ENCODE measurements at places on chromosomes 12 and 14.

GRCh38 chr12:124049451-124050094 is 76.6 kb downstream of the ZNF664 start:
- no peak for DNase-seq

- no peak for DNase-seq
These were observed 52.6 kb upstream of the CISTR start for GRCh38 chr12:53804429-53804828.

DNA sequence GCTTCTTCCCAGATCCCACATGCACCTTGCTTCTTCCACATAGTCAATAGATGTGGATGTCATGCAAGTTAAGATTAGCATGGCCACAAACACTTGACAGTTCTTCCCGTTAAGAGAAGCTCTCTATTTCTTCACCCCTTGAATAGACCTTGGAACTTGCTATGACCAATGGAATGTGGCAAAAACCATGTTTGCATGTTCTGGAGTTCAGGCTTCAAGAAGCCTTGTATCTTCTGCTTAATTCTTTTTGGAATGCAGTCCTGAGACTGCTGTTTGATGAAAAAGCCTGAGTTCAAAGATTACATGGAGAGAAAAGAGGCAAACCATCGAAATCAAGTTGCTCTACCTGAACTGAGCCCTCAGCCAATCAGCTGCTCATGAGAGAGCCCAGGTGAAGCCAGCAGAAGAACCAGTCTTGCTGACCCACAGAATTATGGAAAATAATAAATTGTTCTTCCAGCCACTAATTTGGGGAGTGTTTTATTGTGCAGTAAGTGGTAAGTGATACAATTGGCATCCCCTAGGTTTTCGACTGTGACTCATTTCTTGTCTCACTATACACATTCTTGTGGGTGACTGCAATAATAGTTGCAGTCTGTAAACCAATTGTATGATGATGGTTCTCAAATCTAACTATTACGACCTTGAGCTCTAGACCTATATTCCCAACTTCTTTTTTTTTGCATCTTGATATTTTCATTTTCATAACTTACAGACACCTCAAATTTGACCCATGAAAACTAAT is 12.6 kb downstream of the RASSF9 start:
- no peak for DNase-seq

DNA sequence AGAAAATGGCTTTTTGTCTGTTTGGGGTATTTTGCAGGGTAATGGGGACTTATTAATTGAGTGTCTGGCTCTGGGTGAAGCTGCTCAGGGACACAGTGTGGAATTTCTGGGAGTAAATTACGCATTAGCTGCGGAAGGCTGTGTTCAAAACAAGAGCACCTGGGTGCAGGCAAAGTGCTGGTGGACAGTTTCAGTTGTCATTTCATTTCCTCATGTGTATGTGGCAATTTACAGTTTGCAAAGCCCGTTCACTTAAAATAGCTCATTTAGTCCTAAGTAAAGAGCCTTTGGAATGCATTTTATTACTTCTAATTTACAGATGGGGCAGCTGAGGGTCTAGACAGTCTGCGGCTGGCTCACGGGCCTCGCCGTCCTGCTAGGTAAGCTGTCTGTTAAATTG is 546.8 kb downstream of the BCL11B start:
- no peak for DNase-seq

DNA sequence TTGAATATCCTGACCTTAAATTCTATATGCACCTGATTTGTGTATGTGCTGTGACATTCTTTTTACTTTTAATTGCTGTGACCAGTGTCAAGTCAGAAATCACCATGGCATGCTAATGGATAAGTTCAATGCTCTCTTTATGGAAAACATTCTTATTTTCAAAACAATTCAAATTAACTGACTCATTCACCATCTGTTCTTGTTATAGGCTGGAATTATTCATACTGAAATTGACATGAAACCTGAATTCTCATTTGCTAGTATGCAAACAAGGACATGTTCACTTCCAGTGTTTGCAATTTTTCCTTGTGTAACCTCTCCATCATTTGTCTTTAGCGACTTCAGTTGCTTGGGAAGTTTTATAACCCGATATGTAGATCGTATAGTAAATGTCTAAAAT is at the start of gene TAS2R30:
Gene TAS2R30, minus strand, starts transcription at position 340 of the 400 bp plus-strand sequence. CDS start 400 bp downstream, outside the sequence.
- no peak for DNase-seq

DNA sequence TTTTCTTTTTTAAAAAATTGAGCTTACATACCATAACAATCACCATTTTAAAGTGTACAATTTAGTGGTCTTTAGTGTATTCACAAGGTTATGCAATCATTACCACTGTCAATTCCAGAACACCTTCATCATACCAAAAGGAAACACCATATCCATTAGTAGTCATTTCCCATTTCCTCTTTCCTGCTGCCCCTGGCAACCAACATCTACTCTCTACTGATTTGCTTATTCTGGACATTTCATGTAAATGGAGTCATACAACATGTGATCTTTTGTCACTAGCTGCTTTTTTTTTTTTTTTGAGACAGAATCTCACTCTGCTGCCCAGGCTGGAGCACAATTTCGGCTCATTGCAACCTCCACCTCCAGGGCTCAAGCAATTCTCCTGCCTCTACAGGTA is 66.8 kb upstream of the CFL2 start:
- DNase-seq, result no peak

DNA sequence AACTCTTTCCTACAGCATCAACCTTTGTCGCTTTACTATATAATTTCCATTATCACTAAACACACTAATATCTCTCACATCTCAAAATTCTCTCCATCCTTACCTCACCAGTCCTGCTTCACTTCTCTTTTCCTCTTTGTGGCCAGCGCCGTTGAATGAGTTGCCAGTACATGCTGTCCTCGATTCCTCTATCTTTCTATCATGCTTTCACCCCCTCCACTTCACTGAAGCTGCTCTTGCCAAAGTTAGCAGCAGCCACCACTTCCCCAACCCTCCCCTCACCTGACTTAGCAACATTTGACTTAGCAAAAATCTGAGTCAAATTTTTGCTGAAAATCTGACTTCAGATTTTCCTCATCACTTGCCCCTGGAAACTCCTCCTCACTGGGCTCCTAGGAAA is 210.4 kb downstream of the ANO6 start:
- DNase-seq, result no peak

DNA sequence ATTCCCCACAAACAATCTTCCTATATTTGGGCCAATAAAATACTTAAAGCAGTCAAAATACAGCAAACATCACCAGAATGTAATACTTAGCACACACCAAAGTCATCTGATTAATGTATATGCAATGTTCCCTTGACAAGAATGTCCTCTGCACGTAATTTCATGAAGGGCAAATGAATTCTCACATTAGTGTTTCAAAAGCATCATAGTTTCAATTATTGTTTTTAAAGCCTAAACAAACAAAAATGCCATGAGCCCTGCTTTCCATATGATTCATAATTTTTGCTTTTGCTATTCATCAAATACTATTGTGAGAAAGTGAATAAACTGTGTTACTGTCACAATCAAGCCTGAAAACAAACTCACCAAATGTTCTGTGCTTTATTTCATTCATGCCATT is 156.0 kb downstream of the EPS8 start:
- DNase-seq, result no peak

- DNase-seq, result no peak
These were observed 75.2 kb downstream of the SPRING1 start for GRCh38 chr12:116662612-116663144.

DNA sequence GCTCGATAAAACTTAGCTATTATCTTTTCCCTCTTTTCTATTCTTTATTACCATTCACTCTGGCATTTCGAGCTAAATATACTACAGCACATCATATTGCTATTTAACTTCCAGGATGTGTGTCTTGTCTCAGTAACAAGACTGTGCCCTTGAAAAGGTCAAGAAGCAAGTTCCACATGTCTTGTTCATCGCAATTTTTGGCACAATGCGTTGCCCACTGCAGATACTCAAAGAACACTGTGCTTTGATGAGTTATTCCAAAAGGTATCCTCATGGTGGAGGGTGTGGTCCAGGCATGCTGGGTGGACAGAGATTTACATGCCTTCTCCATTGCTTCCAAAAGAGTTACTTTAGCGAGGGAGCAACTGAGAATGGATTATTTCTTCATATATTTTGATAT is 6.6 kb downstream of the E2F7 start:
- no peak for DNase-seq

DNA sequence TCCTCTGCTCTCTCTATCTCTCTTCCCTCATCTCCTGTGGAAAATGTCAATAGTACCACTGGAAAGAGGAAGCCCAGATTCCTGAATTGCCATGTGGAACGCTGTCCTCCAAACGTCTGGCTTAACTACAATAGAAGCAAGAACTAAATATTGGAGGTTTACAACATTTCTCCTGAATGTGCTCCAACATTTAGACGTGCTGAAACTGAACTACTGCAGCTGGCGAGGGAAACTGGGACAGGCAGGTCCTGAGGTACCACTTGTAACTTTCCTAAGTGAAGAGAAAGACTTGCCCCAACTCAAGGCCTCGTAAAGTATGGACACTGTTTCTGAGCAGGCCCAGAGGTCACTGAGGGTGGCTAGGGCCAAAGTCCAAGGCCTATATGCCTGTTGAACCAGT is 187.7 kb downstream of the NTF3 start:
- no peak for DNase-seq

DNA sequence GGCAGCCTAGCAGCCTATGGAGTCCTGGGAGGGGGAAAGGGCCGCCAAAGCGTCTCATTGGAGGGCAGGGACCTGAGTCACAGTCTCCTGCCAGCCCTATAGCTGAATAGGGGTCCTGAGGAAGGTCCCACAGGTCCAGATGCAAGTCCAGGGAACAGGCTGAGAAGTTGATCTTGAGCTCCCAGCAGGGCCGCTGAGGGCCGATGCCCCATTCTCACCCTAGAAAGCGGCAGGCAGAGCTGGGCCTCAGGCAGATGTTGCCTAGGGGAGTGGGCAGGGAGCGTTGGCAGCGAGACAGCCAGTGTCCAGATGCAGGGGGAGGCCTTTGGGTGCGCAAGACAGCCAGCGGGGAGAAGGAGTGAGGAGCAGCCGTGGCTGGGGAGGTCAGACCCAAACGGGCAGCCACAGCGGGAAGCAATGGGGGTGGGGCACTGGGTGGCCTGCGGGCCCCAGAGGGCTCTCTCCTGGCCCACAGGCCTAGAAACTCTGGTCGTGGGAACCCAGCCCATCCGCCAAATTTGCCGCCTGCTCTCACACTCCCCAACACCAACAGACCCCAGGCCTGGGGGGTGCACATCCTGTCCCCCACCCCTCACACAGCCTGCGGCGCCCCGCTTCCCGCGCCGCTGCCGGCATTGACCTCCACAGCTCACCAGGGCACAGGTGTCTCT is 1.1 kb downstream of the HDAC7 start:
- no peak for DNase-seq

DNA sequence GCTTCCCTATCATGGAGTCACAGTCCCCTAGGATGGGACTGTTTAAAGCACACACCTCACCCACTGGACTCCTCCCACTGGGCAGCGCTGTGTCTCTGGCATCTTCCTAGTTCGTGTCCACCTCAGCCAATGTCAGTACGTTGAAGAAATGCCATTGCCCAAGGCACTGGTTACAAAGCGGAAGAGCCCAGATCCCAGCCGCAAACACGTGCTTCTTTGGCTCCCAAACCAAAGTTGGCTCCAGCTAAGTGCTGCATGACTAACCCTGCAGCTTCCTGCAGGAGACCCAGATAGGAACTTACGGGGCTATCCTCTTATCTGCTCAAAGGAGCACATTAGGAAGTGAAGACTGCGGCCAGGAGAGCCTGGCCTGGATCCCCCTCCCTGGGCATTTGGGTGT is 9.3 kb downstream of the SYNE3 start:
- DNase-seq, result no peak

GRCh38 chr14:98304574-98304973 is 967.4 kb downstream of the BCL11B start:
- DNase-seq, result no peak

- DNase-seq, result no peak
These were observed 60.0 kb downstream of the SCAF11 start for GRCh38 chr12:45930369-45930768.

- DNase-seq, result no peak
These were observed 26.4 kb downstream of the SPIC start for GRCh38 chr12:101501410-101501995.

GRCh38 chr12:67357376-67358125 is 88.4 kb downstream of the CAND1 start:
- no peak for DNase-seq

GRCh38 chr14:69528930-69529329 is 44.4 kb downstream of the PLEKHD1 start:
- no peak for DNase-seq

DNA sequence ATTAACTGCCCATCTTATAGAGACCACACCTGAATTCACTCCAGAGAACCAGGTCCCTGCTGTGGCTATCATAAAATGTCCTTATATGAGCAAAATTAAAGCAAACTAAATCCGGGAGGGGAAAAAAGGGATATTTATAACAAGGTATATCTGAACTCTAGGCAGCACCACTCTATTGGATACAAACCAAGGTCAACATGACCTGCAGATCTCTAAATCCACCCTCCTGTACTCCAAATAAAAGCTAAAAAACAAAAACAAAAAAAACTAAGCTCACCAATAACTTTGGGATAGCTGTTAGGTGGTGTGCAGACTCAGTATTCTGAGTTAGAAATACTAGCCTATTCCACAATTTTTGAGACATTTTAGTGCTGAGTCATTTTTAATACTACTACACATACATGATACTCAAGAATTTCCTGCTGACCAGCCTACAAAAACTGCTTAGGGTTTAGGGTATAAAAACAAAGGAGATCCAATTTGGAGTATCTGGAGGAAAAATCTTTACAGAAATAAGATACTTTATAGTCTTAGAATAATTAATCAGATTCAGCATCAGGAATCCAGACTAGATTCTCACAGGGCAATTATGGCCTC is 46.6 kb upstream of the LTBP2 start:
- no peak for DNase-seq
